WTC11 (cell line): ENCODE measurements at places on chromosomes 16 and 17. TPM values are rescaled to one million over a fixed set of nuclear protein-coding genes. Genes with fewer than 3 reads are reported as not detected.
A peak's percentile ranks its signal among the peaks of the same experiment; 100 is the strongest.

NOTUM gene
- 1.2 to 1.9 TPM (median 1.7 TPM) in 3 replicates for total RNA-seq

KRT31 gene
- total RNA-seq: not detected in 3 replicates

WNT9B gene
- total RNA-seq: 0.41 to 0.87 TPM (median 0.44 TPM) in 3 replicates

TBC1D3 gene
- not detected in 3 replicates for total RNA-seq

ABCA3 gene
- total RNA-seq: 12.1 to 16.8 TPM (median 15.9 TPM) in 3 replicates

TMEM100 gene
- total RNA-seq: 0.39 to 1.1 TPM (median 0.57 TPM) in 3 replicates

EXOC3L1 gene
- total RNA-seq: 4.0 to 4.9 TPM (median 4.8 TPM) in 3 replicates

ARL17A gene
- total RNA-seq: 19.8 to 26.8 TPM (median 21.6 TPM) in 3 replicates

DNA sequence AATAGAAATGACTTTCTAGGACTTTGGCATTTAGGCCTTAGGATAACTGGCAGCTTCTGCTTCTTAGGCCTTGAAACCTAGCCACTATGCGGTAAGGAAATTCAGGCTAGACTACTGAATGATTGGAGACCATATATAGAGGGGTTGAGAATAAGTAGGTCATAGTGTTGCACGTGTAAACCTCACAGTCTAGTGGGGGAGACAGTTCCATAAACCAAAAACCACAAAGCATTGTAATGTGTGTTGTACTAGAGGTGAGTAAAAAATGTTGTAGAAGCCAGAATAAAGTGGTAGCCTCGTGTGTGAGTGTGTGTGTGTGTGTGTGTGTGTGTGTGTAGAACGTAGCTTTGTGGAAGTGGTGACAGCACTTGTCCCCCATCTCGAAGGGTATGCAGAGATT, 188.5 kb downstream of the MAP2K6 start:
- H3K4me3 ChIP-seq: no peak overlapping the region
- peaks cover 11% of the 10 kb centered on the region for H3K4me1 ChIP-seq
- no peaks in the 10 kb centered on the region for H3K36me3 ChIP-seq
- DNase-seq: no peak

DNA sequence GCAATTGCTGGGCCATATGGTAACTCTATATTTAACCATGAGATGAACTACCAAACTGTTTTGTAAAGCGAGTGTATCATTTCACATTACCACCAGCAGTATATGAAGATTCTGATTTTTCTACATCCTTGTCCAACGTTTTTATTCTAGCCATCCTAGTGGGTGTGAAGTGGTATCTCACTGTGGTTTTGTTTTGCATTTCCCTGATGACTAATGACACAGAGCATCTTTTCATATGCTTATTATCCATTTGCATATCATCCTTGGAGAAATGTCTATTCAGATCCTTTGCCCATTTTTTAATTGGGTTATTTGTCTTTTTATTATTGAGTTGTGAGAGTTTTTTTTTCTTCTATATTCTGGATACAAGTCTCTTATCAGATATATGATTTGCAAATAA, 83.6 kb downstream of the AKAP1 start:
- no peak overlapping the region for H3K4me3 ChIP-seq
- no peak for DNase-seq
- no peak overlapping the region for H3K27ac ChIP-seq
- H3K27me3 ChIP-seq: no peaks in the 10 kb centered on the region
- peaks cover 29% of the 10 kb centered on the region for H3K4me1 ChIP-seq

- no peak overlapping the region for H3K4me3 ChIP-seq
- no peak for DNase-seq
- no peak overlapping the region for H3K27ac ChIP-seq
- H3K27me3 ChIP-seq: peaks cover 36% of the 10 kb centered on the region
These were observed 3.7 kb upstream of the DNAI2 start for GRCh38 chr17:74270333-74270732.

DNA sequence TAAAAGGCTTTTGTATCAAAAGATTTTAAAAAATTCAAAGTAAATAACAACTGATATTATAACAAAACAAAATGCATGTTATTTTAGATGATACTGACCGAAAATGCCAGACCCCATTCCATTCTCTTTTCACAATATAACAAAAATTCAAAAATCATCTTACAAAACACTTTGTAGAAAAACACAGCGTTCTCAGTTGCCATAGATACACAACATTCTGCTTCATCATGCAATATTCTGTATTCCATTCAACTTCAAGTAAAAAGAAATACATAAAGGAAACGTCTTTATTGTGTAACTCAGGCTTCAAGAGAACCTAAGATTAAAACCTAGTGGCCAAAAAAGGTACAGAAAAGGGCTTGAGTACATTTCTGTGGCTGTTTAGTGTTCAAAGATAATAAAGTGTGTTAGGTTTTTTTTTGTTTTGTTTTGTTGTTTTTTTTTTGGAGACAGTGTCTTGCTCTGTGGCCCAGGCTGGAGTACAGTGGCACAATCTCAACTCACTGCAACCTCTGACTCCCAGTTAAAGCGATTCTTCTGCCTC, 250.5 kb downstream of the CEP112 start:
- DNase-seq: no peak
- H3K4me1 ChIP-seq: no peaks in the 10 kb centered on the region
- H3K27me3 ChIP-seq: no peaks in the 10 kb centered on the region

- H3K36me3 ChIP-seq: peaks cover 7% of the 10 kb centered on the region
- peaks cover 29% of the 10 kb centered on the region for H3K27me3 ChIP-seq
- H3K4me1 ChIP-seq: no peaks in the 10 kb centered on the region
- no peak overlapping the region for H3K27ac ChIP-seq
These were observed 51.8 kb upstream of the MED9 start for GRCh38 chr17:17425005-17425404.

- H3K4me3 ChIP-seq: no peak overlapping the region
- no peak overlapping the region for H3K27ac ChIP-seq
- no peak for DNase-seq
- peaks cover under 1% of the 10 kb centered on the region for H3K36me3 ChIP-seq
These were observed 15.4 kb upstream of the NUBP1 start for GRCh38 chr16:10728003-10728887.

DNA sequence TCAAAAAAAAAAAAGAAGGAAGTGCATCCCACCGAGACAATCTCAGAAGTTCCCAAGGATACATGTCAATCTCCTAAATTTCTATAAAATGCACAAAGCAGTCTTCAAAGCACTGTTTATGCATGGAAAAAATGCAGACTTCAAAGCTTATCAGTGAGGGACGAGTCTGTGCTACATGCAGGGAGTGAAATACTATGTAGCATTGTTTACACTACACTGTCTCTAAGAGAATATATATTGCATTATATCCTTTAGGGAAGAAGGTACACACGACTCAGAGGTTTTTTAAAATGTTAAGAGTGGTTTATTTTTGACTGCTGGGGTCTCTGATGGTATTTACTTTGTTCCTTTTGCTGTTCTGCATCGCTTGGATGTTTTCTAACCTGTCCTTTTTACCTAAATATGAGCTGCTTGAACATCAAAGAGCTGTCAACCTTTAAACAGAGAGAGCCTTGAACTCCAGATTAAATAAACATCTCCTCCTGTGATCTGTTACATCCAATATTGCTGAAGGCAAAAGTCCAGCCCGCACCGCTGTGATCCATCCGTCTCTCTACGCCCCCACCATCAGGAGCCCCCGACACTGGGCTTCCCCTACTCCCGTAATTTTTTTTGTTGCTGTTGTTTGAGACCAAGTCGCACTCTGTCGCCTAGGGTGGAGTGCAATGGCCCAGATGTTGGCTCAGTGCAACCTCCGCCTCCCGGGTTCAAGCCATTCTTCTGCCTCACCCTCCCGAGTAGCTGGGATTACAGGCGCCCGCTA, 1.4 kb downstream of the FBXO31 start:
- H3K4me3 ChIP-seq: peak overlapping the region; percentile 74
- no peak overlapping the region for H3K27ac ChIP-seq
- H3K4me1 ChIP-seq: peaks cover 24% of the 10 kb centered on the region
- H3K36me3 ChIP-seq: peaks cover 10% of the 10 kb centered on the region

GRCh38 chr17:60151355-60151754, 1.6 kb downstream of the CA4 start:
- no peak for DNase-seq
- H3K27me3 ChIP-seq: peaks cover 50% of the 10 kb centered on the region
- peaks cover 32% of the 10 kb centered on the region for H3K4me1 ChIP-seq
- H3K4me3 ChIP-seq: peak overlapping the region; percentile 75
- no peaks in the 10 kb centered on the region for H3K36me3 ChIP-seq
- H3K27ac ChIP-seq: no peak overlapping the region

GRCh38 chr17:18218756-18219415, 6.5 kb upstream of the LLGL1 start:
- no peak overlapping the region for H3K4me3 ChIP-seq
- peaks cover 7% of the 10 kb centered on the region for H3K4me1 ChIP-seq
- DNase-seq: no peak
- peak overlapping the region; percentile 24; the same call in 1 of the 2 replicates for H3K27ac ChIP-seq
- no peaks in the 10 kb centered on the region for H3K36me3 ChIP-seq

DNA sequence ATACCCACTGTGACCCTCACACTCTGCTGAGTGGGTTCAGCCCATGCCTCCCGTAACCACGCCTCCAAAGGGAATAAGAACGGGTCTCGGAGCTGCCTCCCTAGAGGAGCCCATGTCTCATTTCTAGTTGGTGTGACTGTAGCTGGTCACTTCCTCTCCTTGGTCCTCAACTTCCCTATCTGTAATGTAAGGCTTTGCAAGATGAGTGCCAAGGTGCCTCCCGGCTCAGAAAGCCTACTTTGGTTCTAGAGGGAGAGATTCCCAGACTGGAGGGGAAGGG, 20.8 kb downstream of the C16orf74 start:
- H3K4me1 ChIP-seq: peaks cover 16% of the 10 kb centered on the region
- no peak for DNase-seq
- peaks cover 3% of the 10 kb centered on the region; the same call in 1 of the 2 replicates for H3K36me3 ChIP-seq
- no peaks in the 10 kb centered on the region for H3K27me3 ChIP-seq
- no peak overlapping the region for H3K4me3 ChIP-seq

DNA sequence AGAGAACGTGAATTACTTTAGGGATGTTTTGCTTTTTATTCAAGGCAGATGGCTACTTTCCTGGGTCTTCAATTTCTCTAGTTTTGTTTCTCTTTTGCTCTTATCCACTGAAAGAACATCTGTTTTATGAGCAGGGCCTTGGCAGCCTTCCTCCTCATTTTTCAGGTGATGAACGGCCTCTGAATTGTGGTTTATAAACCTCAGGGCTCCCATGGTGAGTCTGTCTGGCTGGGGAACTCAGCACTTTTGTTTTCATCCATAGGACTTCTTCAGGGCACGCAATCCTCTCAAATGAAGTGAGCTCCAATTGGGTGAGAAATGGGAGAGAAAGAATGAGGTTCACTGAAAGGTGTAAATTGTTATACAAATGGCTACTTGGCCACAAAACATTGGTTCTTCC, 186.4 kb upstream of the ERCC4 start:
- no peaks in the 10 kb centered on the region for H3K27me3 ChIP-seq
- no peaks in the 10 kb centered on the region for H3K4me1 ChIP-seq
- H3K27ac ChIP-seq: no peak overlapping the region
- no peak for DNase-seq
- peaks cover 6% of the 10 kb centered on the region for H3K36me3 ChIP-seq

- no peak overlapping the region for H3K4me3 ChIP-seq
- H3K27ac ChIP-seq: no peak overlapping the region
- H3K36me3 ChIP-seq: no peaks in the 10 kb centered on the region
These were observed 45.0 kb upstream of the SMURF2 start for GRCh38 chr17:64707050-64707591.

DNA sequence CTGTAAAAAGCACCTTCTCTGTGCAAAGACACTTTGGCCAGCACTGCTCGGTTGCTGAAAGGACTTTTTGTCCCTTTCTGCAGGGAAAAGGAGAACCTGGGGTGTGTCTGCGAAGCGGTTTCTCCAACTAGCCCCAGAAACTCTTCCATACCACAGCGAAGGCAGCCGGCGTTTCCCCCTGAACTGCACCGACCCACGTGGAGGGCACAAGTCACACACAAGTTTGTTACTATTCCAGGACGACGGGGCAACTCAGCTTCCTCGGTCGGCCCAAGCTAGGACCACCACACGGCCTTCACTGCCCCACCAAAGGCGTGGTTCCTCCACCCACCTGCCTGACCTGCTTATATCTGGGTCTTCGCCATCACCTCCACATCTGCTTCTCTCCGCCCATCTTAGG, 1.9 kb downstream of the RTN4RL1 start:
- peaks cover 94% of the 10 kb centered on the region for H3K27me3 ChIP-seq
- peaks cover 3% of the 10 kb centered on the region; the same call in 1 of the 2 replicates for H3K36me3 ChIP-seq
- H3K27ac ChIP-seq: no peak overlapping the region

- H3K36me3 ChIP-seq: peaks cover 43% of the 10 kb centered on the region
- no peaks in the 10 kb centered on the region for H3K27me3 ChIP-seq
- no peak for DNase-seq
- H3K4me1 ChIP-seq: peaks cover 24% of the 10 kb centered on the region
- H3K27ac ChIP-seq: peak overlapping the region; percentile 71; the same call in 1 of the 2 replicates
- no peak overlapping the region for H3K4me3 ChIP-seq
These were observed 107.9 kb downstream of the RAP1GAP2 start for GRCh38 chr17:2904135-2904534.

DNA sequence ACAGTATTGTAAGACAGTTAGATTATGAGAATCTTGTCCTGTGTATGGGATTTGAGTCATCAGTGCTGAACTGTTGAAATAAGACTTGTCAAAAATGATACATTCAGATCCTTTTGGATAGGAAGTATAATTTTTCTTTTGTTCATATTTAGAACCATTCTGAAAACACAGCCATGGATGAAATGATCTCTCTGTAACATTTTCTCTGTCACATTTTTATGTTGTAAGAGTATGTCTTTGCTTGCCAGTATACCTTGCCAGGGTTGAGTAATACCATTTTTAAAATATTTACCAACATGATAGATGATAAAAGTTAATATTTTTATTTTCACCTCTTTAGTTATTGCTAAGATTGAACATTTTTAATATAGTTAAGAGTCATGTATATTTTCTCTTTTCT, 45.0 kb downstream of the NSRP1 start:
- DNase-seq: no peak
- no peak overlapping the region for H3K27ac ChIP-seq
- no peaks in the 10 kb centered on the region for H3K27me3 ChIP-seq
- H3K4me3 ChIP-seq: no peak overlapping the region

DNA sequence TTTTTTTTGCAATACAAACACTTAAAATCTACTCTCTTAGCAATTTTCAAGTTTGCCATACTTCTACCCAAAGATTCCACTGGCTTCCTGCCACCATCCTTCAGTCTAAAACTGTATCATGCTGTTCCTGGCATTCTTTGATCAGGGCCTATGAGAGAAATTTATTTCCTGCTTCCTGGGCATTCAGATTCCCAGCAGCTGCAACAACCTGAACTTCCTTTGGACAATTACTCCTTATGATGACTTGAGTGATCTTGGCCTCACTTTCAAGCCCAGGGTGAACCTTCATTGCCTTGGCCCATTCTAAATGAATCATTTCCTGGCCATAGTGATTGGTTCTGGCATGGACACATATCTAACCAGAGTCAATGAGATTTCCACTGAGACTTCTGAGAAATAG, 18.0 kb upstream of the MON1B start:
- H3K4me3 ChIP-seq: no peak overlapping the region
- no peak for DNase-seq
- no peak overlapping the region for H3K27ac ChIP-seq
- no peaks in the 10 kb centered on the region; the same call in 1 of the 2 replicates for H3K27me3 ChIP-seq
- H3K36me3 ChIP-seq: no peaks in the 10 kb centered on the region

- no peaks in the 10 kb centered on the region for H3K27me3 ChIP-seq
- H3K36me3 ChIP-seq: peaks cover 56% of the 10 kb centered on the region
- no peak for DNase-seq
- no peaks in the 10 kb centered on the region for H3K4me1 ChIP-seq
- no peak overlapping the region for H3K4me3 ChIP-seq
These were observed 25.7 kb downstream of the PLCD3 start for GRCh38 chr17:45106582-45106981.
